HS-5 (cell line): ENCODE measurements at places on chromosomes 6 and 20.

DNA sequence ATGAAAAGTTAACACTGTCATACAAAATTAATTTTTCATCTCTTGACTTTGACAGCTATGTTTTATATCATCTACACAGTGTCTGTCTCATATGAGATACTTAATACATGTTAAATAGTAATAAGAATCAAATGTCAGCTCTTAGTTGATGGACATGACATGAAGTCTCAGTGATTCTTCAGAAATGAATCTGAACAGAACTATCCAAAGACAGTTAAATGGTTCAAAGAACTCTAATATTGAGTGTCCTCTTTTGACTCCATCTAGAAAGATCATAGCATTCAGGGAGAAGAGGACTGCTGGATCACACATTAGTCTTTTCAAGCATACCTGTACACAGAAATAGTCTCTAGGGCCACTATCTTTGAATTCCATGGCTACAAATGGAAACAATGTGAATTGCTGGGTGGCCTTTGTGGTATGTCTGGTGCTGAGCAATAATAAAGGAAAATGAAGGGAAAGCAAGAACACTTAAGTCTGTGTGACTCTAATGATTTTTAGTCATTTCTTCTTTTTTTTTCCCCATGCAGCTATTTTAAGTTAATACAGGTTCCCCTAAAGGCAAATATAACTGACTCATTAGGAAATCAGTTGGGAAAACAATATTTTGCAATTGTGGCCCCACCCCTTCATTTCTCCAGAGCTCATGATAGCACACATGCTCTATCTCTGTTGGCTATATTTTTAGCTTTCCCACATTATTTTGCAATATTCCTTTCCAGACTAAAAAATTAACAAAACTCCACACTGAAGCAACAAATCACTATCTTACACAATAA, 367.5 kb downstream of the GRIK2 start:
- peak; percentile 55 for DNase-seq

GRCh38 chr6:83518816-83519480, 6.6 kb downstream of the PRSS35 start:
- DNase-seq: peak; percentile 19

- DNase-seq: no peak
Observed at GRCh38 chr6:31819871-31820299, 4.5 kb downstream of the HSPA1A start.

DNA sequence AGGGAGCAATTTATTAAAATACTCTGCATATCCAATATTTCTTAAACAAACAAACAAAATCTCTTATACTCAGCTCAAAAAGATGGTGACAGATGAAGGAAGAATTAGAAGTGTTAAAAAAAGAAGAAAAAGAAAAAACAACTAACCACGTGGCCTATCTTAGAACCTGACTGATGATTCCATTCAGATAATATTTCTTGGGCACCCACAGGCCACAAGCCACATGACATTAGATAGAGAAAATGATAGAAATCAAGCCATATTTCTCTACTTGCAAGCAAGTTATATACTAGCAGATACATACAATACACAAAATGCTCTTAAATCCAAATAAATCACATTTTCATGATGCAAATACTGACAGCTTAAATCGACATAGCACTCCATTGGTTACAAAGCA, 14.5 kb upstream of the RAMACL start:
- DNase-seq: no peak

GRCh38 chr20:5197270-5197827, 70.5 kb downstream of the CDS2 start:
- no peak for DNase-seq

- DNase-seq: no peak
Observed at GRCh38 chr20:34553366-34553867, 5.1 kb upstream of the MAP1LC3A start.

DNA sequence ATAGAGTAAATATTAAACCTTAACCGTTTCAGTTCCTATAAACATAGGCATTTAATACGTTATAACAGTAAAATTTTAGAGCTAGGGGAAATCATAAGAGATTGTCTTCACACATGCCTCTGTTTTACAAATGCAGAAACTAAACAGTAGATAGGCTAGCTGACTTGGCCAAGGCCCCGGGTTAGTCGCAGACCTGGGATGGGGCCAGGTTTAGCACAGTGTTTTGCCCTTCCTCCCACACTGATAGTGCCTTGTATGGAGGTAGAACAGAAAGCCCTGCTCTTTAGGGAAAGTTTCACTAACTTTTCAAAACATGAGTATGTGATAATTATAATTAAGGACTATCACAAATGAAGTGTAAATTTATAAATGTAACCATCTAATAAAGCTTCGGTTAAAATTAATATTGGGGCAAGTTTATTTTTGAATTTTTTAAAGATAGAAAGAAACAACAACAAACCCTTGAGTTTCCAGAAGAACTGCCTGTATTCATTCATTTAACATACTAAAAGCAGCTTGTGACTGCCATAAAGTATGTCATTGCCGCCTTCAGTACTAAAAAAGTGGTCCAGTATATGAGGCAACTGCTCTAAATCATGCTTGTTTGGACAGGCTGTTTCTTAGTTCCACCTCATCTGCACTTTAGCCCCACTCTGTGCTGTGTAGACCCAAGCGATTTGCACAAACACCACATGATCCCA, 62.5 kb upstream of the LOC128125822 start:
- DNase-seq: no peak

DNA sequence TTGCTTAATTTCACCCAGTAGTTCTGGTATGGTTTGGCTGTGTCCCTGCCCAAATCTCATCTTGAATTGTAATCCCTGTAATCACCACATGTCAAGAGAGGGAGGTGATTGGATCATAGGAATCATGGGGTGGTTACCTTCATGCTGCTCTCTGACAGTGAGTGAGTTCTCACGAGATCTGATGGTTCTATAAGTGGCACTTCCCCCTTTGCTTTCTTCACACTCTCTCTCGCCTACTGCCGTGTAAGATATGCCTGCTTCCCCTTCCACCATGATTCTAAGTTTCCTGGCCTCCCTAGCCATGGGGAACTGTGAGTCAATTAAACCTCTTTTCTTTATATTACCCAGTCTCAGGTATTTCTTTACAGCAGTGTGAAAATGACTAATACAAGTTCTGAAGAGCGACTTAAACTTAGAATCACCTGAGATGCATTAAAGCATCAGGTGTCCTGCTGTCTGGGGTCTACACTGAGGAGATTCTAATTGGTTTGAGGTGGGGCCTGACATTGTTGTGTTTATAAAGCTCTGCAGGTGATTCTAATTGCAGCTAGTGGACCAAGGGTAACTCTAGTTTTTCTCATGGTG, 82.1 kb upstream of the DTNBP1 start:
- DNase-seq: no peak

DNA sequence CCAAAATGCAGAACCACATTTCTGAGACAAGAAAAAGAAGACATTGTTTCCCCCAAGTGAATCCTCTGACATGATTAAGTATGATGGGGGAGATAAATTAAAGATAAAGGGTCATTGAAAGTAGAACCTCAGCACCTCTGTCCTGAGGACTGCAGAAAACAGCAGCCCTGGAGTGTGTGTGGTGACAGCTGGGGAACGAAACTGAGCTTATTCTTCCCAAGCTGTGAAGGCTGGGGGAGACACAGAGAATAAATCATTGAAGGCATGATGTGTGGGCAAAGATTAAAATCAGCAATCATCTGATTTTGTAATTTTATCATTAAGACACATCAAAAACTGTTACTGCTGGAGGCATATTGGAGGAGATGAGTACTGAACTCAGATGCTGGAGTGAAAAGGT, 67.5 kb upstream of the GPR6 start:
- DNase-seq: no peak

DNA sequence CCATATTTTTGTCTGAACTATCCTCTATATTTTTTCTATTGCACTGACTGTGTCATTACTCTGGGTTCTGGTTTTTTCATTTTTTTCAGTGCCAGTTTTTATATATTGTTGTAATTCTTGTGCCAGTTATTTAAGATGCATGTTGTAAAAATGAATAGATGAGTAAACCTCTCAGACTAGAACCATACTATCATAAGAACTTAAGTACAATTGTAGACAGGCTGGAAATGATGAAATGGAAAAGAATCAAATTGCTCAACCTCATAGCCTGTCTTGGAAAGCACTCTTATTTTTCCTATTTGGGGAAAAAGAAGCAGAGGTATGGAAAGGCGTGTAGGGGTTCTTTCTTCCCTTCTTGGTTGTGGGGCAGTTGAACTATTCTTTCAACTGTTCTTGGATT, 30.2 kb downstream of the PANK2 start:
- no peak for DNase-seq

- DNase-seq: no peak
Observed at GRCh38 chr6:73586416-73586974, 65.7 kb upstream of the EEF1A1 start.

DNA sequence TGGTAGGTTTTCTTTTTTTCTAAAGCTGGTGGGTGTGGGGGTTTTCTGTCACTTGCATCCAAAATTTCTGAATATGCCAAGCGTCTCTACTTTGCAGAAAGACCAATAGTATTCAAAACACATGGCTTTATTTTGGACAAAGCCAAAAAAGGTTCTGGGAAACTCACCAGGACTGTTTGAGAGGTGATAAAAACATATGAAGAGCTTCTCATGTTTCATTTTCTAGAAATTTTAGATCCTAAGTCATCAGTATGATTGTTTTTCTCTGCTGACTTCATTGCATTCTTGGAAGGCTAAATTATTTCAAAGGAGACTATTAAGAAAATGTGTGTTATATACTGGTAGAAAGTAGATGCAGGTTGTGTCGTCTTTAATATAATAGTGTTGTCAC, 51.3 kb downstream of the GCLC start:
- no peak for DNase-seq

DNA sequence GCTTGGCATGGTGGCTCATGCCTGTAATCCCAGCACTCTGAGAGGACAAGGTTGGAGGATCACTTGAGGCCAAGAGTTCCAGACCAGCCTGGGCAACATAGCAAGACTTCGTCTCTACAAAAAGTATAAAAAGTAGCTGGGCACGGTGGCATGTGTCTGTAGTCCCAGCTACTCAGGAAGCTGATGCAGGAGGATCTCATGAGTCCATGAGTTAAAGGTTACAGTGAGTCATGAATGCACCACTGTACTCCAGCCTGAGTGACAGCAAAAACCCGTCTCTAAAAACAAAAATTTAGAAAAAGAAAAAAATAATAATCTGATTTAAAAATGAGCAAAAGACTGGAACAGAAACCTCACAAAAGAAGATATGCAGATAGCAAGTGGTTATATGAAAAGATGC, 279.7 kb downstream of the RNGTT start:
- no peak for DNase-seq

- DNase-seq: no peak
Observed at GRCh38 chr20:33832103-33832804, 21.1 kb downstream of the CHMP4B start.

DNA sequence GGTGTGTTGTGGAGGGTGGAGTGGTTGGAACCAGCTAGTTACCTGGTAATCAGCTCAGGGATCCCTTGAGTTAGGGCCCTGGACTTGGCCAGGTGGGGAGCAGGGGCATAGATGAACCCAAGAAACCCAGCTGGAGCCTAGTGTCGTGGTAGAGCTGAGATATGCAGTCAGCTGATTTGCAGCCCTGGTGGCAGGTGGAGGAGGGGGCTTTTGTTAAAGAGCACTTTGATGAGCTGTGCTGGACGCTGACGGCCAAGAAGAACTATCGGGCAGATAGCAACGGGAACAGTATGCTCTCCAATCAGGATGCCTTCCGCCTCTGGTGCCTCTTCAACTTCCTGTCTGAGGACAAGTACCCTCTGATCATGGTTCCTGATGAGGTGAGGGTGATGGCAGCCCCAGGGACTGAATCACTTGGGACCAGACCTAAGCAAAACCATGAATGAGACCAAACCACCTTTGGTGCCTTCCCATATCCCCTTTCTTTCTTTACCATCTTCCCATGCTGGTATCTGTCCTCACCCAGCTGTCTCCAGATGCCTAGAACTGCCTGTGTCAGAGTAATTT, 12.7 kb downstream of the DEF6 start:
- no peak for DNase-seq

DNA sequence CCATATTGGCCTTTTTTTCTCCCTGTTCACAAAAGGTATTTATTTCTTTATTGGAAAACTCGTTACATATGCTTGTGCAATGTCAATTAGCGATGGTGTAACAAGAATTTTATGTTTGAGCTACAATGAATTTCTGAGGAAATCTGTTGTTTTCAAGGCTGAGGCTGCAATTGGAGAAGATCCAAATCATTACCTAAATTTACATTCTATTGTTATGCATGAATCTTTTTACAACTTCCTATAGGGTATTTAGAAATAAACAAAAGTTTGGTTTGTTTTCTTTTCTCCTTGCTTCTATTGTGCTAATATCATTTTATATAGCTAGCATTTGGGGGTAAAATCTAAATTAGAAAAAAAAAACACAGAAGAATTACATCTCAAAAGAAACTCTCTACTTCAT, 34.7 kb upstream of the NKAIN2 start:
- DNase-seq: no peak

GRCh38 chr20:7090001-7090400, 322.5 kb downstream of the BMP2 start:
- no peak for DNase-seq

- no peak for DNase-seq
Observed at GRCh38 chr20:36951979-36952738, 651 bp upstream of the SAMHD1 start.

GRCh38 chr6:168691774-168692173, 250.8 kb downstream of the SMOC2 start:
- no peak for DNase-seq

GRCh38 chr20:17345321-17345720, 118.5 kb downstream of the PCSK2 start:
- DNase-seq: peak; percentile 2

DNA sequence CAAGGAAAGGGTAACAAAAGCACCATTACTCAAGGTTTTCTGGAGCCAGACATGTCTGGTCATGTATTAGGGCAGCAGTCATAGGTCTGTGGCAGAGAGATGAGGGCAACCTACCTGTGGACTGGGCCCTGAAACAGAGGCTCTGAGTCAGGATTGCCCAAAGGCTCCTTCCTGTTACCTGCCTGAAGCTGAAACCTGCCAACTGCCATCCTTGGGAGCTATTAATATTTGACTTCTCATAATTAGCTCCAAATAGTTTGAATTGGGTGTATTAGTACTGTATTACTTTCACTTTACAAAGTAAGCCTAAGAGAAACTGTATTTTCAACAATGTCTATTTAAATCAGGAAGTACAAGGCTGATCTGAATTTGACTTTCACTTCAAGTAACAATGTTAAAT, 72.0 kb upstream of the TBX18 start:
- no peak for DNase-seq

DNA sequence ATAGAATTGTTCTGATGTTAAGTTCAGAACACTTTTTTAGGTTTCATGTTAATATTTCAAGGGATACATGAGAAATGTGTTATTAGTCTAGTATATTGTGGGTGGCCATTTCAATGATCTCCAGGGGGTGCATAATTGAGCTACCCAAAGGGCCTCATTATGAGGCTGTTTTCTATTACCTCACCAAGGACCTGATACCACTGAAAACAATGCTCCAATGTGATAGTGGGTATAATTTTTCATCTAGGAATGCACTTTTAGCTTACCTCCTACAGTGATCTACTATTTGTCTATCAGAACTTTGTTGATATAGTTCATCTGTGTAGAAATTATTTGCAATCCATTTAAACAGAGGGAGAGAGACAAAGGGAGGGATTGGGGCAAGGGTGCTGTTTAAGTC, 106.8 kb upstream of the HS3ST5 start:
- no peak for DNase-seq

GRCh38 chr20:9993137-9993536, 41.6 kb upstream of the ANKEF1 start:
- no peak for DNase-seq
